ENCODE measurements at places on chromosomes 12 and 14.

DNA sequence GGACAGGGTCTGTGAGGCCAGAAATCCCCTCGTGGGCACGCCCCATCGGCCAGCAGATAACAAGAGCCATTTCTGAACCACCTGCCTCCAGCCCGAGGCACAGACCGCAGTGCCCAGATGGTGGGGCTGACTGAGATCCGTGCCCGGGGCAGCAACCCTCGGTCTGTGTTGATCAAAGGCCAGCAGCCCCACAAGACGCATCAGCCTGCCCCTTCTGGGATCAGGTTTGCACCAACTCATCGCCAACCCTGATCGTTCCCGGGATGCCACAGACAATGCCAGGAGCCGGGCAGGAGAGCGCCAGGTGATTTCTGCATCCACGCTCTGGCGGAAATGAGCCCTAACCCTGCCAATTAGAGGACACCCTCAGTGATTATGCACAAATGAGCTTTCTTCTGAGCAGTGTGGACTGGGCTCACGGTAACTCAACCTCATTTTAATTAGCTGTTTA, 64.5 kb downstream of the TESC start:
- no peak for DNase-seq

DNA sequence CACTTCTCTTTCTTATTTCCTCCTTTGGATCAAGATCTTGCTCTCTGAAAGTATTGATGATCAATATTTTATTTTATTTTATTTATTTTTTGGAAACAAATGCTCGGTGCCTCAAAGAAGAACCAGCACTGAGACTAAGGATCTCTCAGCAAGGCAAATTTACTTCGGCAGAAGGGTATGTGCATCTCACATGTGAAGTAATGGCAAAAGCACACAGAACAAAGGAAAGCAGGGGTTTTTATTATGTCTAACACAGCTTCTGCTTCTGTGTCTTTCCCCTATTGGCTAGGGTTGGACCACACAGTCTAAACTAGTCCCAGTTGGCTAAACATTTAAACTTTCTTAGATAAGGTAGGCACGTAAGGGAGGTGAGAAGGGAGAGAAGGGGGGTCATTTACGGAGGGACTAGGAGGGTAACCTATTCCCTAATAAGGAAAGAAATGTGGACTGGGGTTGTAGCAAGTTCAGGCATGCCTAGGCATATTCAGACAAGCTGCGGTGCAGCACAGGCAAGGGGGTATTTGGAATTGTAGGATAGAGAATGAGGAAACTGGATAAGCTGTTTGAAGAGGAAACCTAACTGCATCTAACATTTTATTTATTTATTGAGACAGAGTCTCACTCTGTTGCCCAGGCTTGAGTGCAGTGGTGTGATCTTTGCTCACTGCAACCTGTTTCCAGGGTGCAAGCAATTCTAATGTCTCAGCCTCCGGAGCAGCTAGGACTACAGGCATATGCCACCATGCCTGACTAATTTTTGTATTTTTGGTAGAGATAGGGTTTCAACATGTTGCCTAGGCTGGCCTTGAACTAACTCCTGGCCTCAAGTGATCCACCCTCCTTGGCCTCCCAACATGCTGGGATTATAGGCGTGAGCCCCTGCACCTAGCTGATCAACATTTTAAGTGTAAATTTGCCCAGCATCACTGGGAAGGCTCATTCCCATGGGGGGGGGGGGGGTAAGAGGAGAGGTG, 90.0 kb upstream of the EIF5 start:
- DNase-seq: no peak

GRCh38 chr12:104664351-104664750, 207.6 kb downstream of the CHST11 start:
- no peak for DNase-seq

DNA sequence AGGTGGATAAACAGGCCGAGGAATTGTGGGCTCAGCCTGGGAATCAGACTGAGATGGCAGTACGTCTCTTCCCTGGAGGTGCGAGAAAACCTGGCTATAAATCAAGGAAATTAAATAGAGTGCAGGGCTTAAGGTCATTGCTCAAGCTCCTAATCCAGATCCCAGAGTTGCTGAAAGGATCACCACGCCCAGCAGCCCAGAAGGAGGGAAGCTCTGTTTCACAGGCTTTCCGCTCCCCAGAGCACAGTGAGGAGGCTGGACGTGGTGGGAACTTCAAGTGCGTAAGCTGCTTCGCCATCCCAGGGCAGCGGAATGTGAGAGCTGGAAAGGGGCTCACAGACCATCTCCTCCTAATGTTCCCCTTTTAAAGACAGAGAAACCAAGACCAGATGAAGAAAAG, 651.6 kb upstream of the TBX3 start:
- DNase-seq: no peak

DNA sequence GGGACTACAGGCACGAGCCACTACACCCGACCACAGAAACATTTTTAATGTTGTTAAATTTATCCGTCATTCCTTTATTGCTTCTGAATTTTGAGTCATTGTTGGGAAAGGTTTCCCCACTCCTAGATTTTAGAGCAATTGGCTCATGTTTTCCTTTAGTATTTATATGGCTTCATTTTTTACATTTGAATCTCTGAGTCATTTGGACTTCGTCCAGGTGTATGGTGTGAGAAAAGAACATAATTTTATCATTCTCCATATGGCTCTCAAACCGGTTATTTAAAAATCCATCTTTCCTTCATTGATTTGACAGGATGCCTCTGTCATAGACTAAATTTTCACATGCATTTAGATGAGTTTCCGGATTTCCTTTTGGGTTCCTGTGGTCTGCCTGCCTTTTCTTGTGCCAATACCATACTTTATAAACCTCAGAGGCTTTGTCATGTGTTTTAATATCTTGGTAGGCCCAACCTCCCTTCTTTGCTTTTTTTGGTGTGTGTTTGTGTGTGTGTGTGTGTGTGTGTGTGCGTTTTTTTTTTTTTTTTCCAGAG, 30.9 kb downstream of the LRTM2 start:
- no peak for DNase-seq

DNA sequence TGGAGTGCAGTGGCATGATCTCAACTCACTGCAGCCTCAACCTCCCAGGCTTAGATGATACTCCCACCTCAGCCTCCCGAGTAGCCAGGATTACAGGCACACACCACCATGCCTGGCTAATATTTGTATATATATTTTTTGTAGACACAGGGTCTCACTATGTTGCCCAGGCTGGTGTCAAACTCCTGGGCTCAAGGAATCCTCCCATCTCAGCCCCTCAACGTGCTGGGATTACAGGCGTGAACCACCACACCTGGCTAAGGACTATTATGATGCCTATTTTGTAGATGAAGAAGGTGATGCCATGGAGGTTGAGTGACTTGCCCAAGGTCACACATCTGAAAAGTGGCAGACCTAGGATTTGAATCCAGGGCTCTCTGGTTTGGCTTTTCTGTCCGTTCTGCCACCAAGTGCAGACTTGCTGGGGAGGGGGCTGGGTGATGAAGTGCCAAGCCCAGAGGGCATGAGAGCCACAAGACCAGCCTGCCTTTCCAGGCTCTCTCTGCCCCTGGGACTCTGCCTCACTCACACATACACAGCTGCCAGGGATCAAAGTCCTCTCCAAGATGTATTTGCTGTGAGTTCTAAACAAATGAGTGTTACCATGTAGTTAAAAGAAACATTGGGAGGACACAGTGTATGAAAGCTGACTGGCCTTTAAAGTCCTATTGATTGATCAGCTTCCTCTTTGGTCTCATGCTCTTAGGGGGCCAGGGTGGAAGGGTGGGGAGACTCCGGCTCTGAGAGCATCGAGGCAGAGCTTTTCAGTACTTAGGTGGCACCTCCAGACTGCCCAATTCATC, 21.3 kb upstream of the RBM19 start:
- DNase-seq: no peak

- DNase-seq: no peak
Observed at GRCh38 chr14:104652386-104652785, 37.0 kb upstream of the INF2 start.

DNA sequence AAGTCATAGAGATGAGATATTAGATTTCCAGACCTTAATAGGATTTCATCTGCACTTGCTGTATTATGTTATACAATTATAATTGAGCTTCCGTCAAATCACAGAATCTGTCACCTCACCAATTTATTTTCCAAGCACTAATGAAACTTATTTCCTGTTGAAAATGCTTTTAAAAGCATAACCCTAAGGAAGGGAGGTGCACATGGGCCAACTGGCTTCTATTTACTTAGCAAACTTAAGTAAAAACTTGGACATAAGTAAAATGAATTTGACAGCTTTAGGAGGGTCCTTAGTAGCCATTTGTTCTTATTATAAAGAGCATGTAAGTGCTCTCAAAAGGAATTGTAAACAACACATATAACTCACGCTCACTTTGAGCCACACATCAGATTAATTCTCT, 462.2 kb upstream of the TMPO start:
- no peak for DNase-seq

DNA sequence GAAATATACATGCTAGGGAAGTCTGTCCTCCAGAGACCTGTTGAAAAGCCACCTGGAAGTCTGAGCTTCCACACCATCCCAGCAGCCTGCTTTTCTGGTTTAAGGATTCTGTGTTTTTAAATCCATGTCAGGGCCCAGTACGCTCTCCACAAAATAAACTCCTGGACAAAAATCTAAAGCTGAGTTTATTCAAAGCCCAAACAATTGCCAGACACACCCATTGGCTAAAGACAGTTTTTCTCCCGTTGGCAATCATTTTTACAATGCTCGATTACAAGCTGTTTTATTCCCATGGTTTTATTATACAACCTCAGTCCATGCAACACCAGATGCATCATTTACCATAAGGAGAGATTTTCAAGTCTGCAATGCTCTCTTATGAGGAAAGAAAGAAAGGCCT, 94.5 kb downstream of the MYRFL start:
- no peak for DNase-seq

DNA sequence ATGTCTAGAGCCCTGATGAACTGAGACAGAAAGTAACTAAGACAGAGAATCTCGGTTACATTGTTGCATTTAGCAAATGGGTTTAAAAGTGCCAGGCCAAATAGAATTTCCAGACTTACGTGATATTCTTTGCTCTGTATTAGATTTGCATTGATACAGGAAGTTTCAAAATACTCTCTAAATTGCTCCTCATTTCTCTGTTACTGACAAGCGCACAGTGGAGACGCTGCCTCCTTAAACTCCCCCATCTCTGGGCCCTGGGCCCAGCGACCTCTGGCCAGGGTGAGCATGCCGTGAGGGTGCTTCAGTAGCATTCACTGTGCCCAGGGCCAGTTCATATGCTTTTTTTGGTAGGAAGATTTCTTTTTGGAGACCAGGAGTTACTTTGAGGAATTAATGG, 22.9 kb upstream of the EVL start:
- no peak for DNase-seq

DNA sequence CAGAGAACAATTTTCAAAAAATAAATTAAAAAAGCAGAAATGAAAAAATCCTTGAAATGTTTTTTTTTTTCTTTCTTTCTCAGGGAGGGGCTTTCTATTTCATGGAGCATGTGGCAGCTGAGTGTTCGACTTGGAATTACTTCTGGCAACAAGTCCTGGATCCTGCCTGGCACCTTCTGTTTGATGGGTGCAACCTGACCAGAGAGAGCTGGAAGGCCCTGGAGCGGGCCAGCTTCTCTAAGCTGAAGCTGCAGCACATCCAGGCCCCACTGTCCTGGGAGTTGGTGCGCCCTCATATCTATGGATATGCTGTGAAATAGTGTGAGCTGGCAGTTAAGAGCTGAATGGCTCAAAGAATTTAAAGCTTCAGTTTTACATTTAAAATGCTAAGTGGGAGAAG, 22.5 kb upstream of the HIGD1C start:
- no peak for DNase-seq

All from Karpas-422 (cell line).